Suppressor macrophage treated with lipopolysaccharide for 1 hour (primary cell): ENCODE measurements at places on chromosomes 5 and 9.

DNA sequence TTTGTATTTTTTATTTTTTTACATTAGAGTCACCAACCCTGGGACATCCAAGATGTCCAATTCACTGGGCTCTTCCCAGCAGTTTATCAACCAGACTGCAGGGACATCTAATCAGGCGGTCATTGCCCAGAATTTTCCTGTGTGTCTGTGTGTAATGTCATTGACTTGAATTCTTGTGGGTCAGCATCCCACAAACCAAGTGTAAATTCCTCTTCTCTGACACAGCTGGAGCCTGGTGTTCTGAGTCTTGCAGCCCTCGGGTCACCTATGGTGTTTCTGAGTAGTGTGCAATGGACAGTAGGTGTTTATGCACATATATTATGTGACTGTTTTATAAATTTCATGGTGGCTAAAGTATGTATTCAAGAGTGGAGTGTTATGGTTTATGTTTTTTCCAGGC lies 815.7 kb downstream of the SEMA5A start:
- DNase-seq = no peak

DNA sequence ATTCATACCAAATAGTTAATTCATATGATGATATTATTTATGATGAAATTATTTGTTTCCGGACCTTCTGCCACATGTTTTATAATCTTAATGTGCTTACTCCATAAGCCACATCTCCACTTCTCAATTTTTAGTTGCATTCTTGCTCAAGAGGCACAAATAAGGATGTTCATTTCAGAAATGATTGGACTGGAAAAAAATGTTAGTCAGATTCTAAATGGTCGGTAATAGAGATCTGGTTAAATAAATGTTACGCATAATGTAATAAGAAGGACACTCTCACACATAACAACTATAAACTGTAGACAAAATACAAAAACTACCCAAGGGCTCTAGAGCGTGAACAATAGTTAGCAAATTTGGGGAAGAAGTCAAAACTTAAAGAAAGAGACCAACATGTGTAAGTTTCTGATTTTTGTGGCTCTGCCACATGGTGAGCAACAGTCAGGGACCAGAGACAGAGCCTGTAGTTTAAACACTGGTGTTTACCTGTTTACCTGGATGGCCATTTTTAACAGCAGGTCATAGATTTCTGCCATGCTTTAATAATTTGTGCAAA lies 554.3 kb upstream of the CLINT1 start:
- DNase-seq = peak; percentile 87

DNA sequence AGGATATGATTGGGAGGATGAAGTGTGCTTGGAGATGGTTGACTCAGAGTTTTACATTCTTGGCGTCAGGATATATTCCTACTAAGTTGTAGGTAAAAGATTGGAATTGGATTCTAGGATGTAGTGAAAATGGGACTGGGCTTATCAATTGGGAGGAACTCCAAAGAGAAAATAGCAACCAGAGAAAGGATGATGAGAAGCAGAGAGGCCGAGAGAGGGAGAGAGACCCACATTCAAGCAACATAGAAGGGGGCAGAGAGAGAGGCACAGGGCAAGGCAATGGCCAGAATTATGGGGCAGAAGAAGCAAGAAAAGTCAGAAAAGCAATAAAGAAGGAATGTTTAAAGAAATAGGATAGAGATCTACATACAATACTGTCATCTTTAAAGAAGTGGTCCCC lies 217.9 kb upstream of the ACTBL2 start:
- no peak for DNase-seq

GRCh38 chr9:12719431-12719830 lies 26.2 kb downstream of the TYRP1 start:
- no peak for DNase-seq

DNA sequence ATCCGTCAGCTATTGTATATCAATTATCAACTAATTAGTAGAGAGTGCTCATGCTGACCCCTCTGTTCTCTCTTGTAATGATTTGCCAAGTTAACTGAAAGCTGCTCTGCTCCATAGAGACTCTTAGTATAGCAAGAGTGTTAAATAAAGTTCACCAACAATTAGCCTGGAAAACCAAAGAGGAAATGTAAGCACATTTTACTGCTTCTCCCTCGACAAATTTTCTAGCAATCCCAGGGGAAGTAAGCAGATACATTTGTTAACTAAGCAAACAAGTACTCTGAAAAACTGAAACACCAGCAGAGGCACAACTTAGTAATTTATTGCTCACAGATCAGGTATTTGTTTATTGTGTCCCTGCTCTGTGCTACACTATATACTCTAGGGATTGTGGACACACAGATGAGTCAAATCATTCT lies 162.2 kb downstream of the GLIS3 start:
- DNase-seq = no peak

- no peak for DNase-seq
Measured at GRCh38 chr9:115211413-115212124, 93.6 kb upstream of the TNC start.

DNA sequence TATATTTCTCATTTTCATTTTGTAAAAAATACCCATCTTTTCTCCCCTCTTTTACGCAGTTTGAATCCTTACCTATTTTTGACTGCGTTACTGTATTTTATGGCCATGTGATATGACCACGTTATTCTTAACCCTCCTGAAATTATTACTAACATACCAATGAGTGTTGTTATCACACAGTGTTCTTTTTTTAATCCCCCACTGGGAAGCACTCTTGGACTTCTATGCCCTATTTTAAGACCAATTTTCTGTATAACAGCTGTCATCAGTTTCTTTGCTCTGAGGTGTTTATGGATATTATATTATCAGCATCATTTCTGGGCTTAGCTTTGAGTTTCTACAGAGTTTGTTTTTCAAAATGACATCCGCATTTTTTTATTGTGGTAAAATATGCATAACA lies 71.1 kb downstream of the CFAP95 start:
- no peak for DNase-seq

DNA sequence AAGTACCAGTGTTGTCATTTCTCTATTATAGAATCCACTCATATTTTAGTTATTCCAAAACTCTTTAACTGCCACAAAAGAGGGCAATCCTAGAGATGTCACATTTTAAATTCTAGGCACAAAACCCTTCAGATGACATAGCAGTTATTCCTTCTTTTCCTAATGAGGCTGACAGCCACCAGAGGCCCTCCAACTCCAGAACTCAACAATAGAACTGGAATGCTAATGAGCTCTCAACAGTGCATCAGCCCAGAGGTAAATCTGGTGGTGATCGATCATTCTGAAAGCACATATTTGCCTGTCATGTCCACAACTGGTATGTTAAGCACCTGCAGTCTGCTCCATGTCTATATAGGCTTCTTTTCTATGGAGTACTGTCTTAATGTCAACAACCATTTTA lies 40.2 kb upstream of the RAB3C start:
- no peak for DNase-seq

DNA sequence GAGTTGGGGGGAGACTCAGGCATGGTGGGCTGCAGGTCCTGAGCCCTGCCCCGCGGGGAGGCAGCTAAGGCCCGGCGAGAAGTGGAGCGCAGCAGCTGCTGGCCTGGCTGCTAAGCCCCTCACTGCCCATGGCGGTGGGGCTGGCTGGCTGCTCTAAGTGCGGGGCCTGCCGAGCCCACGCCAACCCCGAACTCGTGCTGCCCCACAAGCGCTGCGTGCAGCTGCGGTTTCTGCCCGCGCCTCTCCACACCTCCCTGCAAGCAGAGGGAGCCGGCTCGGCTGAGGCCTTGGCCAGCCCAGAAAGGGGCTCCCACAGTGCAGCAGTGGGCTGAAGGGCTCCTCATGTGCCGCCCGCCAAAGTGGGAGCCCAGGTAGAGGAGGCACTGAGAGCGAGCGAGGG lies 1355.1 kb upstream of the WWC1 start:
- no peak for DNase-seq

- no peak for DNase-seq
Measured at GRCh38 chr9:94639999-94640376, 670 bp upstream of the FBP1 start.

DNA sequence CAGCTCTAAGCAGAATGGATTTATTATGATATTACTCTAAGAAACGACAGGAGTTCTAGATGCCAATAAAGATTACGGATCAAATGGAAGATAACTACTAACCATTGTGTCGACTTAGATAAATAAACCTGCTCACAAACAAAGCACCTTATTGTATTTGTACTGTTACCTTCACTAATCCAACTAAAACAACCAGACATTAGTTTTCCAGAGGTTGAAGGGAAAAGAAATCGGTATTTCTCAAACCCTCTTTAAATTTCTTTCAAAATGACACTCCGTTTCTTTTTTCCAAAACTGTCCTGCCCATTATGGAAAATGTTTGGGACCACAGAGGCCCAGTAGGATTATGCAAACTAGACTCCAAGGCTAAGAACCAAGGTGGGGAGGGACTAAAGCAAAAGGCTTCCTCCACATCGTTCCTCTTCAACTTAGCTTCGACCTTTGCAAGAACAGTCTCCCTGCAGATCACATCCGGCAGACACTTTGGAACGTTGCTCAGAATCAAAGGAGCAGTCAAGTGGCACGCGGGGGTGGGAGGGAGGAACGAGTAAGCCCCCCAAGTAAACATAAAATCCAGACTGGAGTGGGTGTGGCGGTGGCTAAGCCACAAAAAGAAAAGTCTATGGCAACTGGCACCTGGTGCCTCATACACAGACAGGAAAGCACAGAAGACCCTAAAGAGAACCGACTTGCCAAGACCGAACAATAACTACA lies 2.7 kb downstream of the MLLT3 start:
- no peak for DNase-seq

DNA sequence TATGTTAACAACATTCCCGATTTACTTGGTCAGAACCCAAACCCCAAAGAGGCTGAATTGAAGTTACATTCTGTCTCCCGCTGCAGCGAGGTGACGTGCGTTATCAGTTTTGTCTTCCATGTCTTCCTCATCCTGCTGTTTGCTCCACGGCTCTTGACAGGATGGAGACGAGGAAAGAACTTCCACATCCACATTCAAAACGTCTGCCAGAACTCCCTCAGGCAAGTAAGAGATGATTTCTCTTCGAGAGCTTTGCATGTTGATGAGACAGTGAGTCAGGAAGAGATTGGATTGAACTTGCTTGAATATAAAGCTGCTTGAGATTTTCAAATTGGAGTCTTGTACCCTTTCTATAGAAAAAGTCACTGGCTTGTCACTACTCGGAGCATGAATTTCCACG lies 242.6 kb downstream of the AUH start:
- DNase-seq = no peak

- DNase-seq = no peak
Measured at GRCh38 chr5:125190232-125191087, 444.0 kb upstream of the ZNF608 start.

DNA sequence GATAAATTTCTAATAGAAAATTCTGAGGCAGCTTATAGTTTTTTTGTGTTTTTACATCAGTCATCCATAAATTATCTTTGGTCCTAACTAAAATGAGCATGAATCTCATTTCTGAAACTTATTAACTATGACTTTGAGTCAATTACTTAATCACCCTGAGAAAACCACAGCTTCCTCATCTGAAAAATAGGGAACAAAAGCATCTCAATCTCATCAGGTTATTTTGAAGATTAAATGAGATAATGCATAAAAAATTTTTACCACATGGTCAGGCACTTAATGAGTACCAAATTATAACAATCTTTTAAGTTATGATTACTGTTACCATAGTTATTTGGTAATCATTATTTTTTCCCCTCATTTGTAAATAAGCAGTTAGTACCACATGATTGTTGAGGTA lies 279.1 kb downstream of the MAST4 start:
- peak; percentile 62 for DNase-seq

DNA sequence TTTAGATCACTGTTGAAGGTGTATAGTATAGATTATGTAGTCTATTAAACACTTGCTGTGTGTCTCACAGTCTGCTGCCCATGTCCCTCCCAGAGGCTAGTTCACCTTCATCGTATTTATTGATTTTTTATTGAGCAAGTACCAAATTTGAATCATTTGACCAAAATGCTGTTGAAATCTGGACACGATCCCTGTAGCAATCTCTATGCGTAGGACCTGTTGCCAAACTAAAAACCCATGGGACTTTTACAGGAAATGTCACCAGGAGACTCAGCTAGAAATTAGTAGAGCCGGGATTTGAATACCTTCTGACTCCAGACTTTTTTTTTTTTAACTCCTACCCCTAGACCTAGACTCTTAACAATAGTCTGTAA lies 17.5 kb downstream of the SLC31A1 start:
- peak; percentile 25 for DNase-seq

DNA sequence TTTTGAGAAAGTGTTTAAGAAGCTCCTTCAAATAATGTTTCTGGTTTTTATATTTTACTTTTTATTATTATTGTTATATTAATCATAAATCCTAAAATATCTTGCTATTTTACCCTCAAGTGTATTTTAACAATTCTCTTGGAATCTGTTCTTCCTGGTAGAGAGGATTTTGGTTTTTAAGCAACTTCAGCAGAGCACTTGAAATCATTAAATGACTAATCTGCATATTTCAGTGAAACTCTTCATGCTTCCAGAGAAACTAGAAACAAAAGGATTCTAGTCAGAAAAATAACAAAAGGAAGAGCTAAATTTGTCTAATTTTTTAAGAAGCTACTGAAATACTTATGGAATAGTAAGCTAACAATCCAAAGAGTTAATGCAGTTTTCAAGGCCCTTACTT lies 1057.3 kb downstream of the TLE1 start:
- no peak for DNase-seq

DNA sequence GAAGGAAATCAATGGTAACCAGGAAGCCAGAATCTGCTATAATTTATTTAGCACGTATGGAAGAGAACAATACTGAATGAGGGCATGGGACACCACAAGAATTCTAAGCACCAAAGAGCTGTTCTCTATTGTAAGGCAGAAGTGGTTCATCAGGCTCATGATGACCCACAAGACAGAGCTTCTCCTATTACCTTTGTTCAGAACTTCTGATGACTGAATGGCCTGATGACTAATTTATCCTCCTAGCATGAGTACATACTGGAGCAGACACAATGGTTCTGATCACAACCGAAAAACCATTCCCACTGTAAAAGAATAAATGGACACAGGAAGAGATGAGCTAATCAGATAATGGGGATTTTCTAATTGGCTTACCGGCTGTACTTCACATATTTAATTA lies 329.8 kb upstream of the PDE4D start:
- DNase-seq = peak; percentile 58

DNA sequence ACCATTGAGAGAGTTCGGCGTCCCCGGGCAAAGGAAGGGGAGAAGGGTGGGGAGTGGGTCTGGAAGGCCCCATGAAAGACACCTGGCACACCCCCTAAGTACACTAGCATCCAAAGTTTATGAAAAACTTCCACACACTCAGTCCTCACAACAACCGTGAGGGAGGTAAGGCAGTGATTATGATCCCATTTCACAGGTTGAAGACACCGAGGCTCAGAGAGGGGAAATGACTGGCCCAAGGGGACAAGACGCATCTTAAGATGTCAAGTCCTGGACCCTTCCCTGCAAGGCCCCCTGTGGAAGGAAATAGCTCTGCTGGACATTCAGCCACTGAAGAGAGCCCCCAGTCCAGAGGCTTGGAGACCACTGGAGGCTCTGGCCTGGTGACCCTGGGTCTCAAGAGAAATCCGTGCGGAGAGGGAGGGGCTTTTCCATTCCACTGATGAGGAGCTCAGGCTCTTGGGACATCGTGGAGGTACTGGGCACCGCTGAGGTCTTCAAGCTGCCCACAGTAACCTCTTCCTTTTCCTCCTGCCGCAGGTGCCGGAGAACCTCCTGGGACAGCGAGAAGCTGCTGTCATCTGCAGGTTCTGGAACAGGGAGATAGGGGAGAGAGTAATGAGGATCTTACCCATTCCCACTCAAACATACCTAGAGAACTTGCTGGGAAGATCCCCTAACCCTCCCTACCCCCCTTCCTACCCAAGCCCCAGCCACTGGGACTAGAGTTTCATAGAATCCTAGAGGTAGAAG lies 5.2 kb downstream of the SMIM33 start:
- DNase-seq = no peak
